Stromal cell of bone marrow (primary cell): ENCODE measurements at places on chromosomes 11 and 22.

DNA sequence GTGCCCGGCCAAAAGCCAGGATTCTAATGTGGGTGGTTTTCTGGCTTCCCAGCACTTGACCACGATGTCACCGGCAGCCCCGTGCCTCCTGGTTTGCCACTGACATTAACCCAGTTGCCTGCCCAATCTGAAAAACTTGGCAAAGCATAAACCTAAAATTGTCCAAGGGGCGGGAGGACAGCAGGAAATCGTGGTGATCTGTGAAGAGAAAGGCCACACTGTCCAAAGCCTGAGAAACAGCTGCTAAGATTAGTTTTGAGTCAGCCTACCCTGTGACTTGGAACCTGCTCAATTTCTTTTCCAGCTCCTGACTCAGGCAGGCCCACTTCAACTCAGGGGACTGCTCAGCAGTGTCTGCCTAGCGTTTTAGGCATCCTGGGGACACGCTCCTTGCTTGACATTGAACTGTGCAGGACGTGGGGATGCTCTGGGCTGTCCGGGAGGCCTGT is 8.2 kb upstream of the F2 start:
- peak; percentile 99 for DNase-seq

DNA sequence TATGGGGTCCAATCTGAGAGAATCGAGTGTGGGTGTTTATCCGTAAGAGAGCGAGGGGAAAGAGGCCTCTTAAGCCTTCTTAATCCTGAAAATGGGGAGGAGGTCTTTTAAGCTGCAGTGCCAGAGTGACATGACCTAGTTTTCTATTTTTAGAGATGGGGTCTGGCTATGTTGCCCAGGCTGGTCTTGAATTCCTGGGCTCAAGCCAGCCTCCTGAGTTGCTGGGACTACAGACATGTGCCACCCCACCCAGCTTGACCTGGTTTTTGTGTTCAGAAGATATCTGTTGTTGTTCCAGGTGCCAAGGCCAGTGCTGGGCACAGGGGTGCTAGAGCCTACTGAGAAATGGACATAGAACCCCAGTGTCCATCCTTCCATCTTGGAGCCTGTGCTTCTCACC is 1.4 kb downstream of the BAD start:
- no peak for DNase-seq

- no peak for DNase-seq
Observed at GRCh38 chr11:133927690-133928627, 28.8 kb downstream of the IGSF9B start.

DNA sequence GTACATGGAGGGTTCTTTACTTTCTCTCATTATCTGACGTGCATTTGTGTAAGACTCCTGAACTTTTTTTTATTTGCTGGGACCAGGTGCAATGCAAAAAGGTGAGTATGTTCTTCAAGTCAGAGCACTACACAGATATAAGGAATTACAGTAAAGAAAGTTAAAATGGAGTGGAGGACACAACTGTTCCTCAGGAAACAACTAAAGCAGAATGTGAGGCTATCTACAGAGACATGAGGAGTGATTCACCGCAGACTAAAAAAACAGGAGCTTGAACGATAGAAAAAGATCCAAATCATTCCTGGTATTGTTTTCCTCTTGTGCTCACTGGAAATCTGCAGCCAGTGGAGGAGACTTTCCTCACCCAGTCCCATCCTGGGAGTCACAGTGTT is 106.2 kb downstream of the ABTB2 start:
- peak; percentile 36 for DNase-seq

DNA sequence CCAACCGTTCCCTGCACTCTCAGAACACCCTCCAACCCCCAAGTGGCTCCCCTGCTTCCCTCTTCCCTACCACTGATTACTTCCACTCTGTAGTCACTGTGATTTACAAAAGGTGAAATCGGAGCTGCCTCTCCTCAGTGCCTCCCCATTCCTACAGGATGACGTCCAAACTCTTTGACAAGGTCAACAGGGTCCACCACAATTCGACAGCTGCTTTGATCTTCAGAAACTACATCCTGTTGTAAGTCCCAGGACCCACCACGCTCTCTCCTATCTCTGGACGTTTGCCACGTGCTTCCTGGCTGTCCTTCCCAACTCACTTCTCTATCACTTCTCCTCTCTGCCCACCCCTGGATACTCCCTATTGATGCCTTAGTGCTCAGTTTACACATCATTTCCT is 85.0 kb upstream of the EIF3D start:
- DNase-seq = no peak
